ENCODE measurements at places on chromosomes 6 and 20.

DNA sequence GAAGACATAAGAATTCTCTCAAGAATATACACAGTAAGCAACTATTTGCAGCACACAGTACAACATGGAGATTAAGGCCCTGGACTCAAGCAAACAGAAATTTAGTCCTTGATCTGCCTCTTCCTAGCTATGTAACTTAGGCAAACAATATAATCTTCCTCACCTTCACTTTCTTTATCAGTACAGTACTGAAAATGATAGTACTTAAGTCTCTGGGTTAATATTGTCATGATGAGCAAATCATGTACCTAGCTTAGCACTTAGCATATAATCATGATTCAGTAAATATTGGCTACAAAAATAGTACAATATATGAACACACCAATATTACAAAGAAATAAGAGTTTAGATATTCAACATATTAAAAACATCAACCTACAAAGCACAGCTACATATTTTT, 320.5 kb downstream of the HACE1 start:
- no peak for DNase-seq

DNA sequence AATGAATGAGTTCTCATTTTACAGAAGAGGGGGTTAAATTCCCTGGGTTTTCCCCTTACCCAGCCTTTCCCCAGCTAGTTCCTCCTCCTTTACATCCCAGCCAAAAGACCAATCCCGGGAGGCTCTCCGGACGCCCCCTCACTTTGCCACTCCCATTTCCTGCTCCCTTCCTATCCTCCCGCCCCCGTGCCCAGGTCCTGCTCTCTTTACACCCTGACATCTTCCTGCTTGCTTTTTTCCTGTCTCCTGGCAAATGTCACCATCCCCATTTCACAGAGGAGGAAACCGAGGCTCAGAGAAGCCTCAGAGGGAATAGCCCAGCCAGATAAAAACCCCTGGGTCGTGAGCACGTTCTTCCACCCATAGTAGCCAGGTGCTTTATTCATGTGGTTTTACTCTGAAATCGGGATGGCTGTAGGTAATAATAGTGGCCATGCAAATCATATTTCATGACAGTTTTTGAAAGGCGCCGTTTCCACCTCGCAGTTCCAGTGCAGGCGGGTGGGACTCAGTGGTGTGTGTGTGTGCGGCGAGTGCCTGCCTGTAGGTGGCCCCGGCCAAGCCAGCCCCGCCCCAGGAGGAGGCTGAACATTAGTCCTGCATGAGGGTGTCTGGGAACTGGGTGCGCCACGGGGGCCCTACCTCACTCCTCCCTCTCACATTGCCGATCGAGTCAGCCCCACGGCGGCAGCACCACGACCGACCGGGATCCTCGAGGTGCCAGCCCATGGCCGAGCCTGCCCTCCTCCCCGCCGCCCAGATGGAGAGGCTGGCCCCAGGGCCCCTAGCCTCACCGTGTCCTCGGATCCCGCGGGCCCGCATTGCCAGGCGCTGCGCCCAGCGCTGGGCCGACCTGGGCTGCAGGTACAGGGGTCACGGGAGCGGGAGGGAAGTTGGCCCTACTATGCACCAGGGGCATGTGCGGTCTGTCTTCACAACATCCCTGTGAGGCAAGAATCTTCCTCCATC, at the start of gene ARHGAP40:
TSS of gene ARHGAP40 (plus strand) at position 594 of the 969 bp plus-strand sequence.
- DNase-seq, result peak; percentile 22

DNA sequence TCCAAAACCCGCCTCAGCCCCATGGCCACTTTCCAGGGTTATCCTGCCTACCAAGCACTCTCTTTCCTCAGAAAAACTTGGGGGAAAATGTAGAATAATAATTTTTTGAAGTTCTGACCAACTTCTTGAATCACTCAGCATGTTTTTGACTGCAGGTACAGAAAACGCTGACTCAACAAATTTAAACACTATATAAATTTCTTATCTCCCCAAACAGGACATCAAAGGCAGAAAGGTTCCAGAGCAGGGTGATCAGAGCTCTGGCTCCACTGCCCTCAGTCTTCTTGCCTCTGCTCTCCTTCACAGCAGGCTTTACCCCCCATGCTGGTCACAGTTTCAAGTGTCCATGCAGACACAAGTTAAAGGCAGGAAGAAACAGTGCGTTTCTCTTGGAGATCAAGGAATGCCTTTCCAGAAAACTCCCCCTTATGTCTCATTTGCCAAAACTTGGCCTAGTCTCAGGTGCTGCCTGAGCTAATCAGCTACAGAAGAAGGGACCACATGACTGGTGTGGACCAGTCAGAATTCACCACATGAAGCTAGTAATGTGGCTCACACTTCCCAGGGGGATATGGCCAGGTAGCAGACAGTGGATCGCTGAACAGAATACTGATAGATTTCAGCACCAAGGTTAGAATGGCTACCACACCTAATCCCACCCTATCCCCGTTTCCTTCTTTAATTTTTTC, 24.4 kb upstream of the SLC17A3 start:
- DNase-seq, result no peak

- no peak for DNase-seq
These were observed 97.2 kb downstream of the MYLK4 start for GRCh38 chr6:2653369-2654032.

- no peak for DNase-seq
These were observed 38.7 kb downstream of the NCOA7 start for GRCh38 chr6:125829433-125829832.

DNA sequence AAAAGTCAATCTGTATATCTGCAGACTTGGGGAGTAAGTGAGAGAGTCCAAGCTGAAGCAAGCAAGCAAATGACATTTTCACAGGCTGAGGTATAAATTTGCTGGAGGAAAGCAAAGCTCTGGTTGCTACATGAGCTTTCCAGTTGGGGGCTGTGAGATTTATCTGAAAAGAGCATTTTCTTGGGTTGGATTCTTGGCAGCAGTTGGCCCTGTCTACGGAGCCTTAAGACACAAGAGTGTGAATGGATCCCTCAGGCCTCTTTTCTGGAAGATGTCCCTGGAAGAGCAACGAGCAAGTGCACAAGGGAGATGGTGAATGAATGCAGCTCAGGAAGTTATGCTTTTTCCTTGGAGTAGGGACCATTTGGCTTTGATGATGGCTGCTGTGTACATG, 30.8 kb downstream of the ISM1 start:
- no peak for DNase-seq

DNA sequence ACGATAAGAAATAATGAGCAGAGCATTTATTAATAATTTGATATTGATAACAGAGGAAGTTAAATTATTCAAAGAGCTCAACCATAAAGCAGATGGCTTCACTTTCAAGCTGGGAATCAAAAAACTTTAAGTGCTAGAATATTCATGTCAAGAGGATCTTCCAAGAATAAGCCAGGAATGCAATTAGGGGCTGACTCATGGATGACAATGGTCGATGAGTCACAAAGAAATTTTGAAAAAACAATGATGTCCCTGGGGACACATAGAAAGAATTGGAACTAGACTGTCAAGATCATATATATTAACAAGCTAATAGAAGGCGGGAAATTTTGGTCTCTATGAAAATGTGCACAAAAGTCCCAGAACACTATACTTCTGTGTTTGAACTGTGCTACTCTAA, 304.1 kb downstream of the LAMA2 start:
- DNase-seq, result no peak

- DNase-seq, result no peak
These were observed 655.3 kb downstream of the RNF144B start for GRCh38 chr6:19042420-19042819.

GRCh38 chr6:21533678-21534077, 59.9 kb upstream of the SOX4 start:
- no peak for DNase-seq

- no peak for DNase-seq
These were observed 38.0 kb downstream of the SLC2A4RG start for GRCh38 chr20:63777614-63778013.

DNA sequence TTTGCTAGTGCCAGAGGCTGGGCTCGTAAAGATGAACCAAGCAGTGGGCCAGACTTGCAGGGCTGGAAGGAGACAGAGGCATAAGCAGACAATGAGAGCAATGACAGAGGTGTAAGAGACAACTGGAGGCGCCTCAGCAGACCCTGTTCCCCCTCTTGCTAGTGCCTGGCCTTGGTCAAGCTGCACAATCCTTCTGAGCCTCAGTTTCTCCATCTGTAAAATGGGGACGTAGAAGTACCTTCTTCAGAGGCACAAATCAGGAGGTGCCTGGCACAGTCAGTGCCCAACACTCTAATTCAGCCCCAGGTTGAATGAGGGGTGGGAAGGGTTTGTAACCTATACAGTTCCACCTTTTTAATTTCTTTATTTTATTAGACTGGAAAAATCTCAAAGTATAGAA, 23.2 kb downstream of the BPIFB1 start:
- DNase-seq, result no peak

DNA sequence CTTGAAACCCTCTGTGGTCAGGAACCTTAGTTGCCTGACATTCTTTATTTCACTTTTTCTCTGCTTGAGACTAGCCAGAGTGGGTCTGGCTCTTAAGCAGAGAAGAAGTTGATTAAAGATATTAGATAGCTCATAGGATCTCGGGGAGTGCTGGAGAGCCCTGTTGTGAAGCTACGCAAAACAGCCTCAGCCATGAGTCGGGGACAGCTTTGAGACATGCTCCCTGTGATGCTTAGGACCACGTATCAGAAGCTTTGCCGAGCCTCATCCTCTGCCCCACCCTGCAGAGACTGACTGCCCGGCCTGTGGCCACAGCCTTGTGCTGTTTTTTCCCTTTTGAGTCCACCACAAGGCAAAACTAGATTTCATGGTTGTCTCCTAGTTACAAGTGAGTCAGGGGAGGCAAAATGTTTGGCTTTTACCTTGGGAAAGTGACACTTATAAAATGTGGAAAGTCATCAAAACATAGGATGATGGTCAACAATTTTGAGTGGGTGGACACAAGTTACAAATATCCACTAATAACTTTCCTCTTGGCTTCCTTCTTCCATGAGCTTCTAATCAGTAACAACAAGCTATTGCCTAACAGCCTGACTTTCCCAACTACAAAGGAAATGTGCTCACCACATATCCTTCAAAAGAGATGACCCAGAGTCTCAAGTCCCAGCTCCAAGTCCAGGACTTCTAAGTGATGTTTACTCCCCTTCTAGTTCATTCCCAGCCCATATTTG, 108.4 kb downstream of the JAG1 start:
- DNase-seq, result no peak

DNA sequence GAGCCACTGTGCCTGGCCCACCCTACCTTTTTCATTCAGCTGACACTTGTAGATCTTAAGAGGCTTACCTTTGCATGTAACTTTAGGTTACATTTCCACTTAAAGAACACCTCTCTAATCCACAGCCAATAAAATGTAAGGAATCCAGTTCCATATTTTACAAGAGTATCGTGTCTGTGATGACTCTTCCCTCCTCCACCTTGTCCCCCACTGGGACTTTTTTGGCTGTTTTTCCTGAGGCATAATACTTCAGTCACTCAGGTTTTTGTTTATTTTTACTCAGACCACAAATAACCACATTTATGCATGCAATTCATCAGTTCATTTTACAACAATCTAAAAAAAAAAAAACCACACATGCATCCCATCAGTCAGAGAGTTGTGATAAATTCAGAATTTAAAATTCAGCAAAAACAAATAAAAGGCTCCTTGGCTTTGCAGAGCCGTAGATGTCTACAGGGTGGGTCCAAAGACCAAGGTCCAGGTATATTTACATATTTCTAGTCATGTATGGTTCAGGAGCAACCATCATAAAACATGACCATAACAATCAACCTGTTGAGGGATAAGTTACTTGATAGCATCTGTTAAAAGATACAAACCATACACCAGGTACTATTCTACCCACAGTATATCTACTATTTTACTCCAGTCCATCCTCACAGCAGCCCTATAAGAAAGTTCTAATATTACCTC, 9.9 kb downstream of the ATXN1 start:
- no peak for DNase-seq

- no peak for DNase-seq
These were observed 21.7 kb upstream of the MYT1 start for GRCh38 chr20:64142590-64142989.

DNA sequence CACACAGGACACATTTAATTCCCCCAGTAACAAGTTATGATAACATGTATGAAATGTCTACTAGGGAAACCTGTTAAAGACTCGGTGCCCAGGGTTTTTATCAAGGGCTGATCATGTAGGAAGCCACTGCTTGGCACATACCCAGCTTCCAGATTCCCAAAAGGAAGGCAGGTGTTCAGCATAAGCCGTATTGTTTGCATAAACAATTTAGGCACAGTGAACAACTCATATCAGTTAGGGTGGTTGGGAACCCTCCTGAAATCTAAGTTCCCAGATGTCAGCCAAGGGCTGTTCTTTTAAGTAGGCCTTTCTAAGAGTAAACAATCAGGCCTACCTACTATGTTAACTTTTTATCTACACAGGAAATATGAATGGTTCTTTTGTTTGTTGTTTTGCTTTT, 74.1 kb downstream of the ASXL1 start:
- DNase-seq, result no peak

DNA sequence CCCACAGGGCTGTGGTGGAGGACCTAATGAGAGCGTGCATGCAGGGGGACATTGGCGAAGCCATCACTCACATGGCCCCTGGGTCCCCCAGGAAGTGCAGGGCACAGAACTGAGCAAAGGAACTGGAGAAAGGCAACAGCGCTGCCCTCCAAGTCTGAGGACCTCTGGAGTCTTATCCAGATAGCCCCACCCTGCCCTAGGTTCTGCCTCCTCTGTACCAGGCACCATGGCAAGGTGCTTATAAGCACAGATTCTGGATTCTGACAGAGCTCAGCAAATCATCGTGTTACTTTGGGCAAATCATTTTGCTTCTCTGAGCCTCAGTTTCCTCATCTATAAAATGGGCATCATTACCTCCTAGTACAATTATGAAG, 44.5 kb downstream of the SLC13A3 start:
- DNase-seq, result no peak

DNA sequence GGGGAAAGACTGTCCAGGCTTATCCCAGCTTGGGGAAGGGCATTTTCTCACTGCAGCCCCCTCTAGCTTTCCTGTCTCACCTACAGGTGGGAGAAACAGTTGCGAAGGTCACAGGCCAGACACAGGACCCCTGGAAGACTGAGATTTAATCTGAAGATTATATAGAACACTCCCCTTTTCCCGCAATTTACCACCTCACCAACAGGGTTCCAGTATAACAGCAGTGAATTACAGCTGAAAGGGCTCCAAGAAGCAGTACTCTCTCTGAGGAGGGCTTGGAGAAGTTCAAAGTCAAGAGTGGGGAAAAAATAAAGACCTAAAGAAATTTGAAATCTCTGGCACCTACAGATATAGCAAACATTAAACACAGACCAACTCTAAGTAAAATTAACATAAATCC, 111.9 kb downstream of the ANKRD60 start:
- no peak for DNase-seq

DNA sequence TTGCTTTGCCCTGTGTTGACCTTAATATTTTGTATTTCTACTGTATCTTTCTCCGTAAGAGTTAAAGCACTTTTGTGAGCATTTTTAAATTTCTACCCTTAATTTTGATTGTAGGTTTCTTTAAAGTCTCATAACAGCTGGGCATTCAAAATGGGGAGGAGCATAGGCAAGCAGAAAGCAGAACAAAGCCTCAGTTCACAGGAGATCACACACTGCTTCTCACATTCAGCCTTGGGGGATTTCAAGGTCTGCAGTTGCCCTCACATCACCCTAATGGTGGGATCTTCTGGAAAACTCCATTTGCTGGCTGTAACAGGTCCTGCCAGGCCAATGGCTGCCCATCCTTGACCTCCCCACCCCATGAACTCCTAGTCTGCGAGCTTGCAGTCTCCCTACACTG, 292.9 kb downstream of the PHACTR1 start:
- DNase-seq, result no peak
